Skin of body (tissue), 3 donors: ENCODE measurements at places on chromosomes 1 and 21. TPM values are rescaled to one million over a fixed set of nuclear protein-coding genes. Genes with fewer than 3 reads are reported as not detected.

- DNase-seq: no peak
These were observed 39.6 kb downstream of the VCAM1 start for GRCh38 chr1:100759188-100759587.

- DNase-seq: no peak
These were observed 450.7 kb downstream of the PTPRC start for GRCh38 chr1:199089393-199090122.

GRCh38 chr1:32538887-32539583 is at the start of gene ZBTB8A:
Gene ZBTB8A, plus strand, starts transcription at chr1:32539427. Its CDS starts 53,505 bp downstream, at chr1:32592932.
- peak; percentile 76 for DNase-seq

DNA sequence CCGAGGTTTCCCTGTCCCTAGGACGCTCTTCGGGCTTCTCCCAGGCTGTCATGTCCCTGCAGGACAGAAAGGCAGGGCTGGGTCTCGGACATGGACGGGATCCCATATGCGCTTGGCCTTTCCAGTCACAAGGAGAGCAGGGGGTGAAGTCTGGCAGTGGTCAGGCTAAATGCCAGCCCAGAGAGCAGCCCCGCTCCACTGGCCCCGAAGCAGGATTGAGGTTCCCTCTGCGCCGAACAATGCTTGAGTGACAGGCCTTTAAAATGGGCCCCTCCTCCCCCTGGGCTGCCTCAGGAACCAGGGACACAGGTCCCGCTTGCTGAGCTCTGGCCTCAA is 12.7 kb downstream of the DRAXIN start:
- DNase-seq: no peak

DNA sequence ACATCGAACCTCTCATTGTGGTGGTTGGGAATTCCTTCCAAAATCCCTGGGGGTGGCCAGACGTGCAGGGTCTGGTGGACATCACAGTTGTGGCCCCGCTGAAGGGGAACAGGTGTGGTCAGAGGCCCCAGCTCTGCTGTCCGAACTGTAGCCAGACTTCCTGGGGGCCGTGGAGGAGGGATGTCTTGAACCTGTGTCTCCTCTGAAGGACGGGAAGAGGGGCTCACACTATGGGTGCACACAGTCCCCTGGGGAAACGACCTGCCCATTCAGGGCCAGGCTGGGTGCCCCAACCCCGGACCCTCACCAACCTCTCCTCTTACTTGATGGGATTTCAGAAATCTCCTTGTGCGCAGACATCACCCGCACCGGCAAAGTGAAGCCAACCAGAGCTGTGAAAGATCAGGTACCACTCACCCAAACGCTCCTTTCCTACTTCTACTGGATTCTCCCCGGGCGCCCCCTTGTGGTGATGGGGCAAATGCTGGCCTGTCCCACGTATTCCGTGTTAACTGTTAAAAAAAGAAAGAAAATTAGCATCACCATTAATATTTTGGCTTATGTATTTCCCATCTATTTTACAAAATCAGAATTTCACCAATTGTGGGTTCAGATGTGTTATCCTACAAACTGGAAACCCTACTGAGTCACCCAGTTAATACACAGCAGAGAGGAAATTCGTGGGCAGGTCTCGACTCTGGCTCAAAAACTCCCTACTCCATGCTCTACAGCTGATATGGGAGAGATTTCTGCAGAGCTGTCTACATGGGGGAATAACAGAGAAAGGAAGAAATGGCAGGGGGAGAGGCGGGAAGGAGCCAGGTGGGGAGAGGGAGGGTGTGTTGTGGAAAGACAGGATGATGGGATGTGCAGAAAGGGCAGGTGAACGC is 28.1 kb downstream of the PADI4 start:
- no peak for DNase-seq

DNA sequence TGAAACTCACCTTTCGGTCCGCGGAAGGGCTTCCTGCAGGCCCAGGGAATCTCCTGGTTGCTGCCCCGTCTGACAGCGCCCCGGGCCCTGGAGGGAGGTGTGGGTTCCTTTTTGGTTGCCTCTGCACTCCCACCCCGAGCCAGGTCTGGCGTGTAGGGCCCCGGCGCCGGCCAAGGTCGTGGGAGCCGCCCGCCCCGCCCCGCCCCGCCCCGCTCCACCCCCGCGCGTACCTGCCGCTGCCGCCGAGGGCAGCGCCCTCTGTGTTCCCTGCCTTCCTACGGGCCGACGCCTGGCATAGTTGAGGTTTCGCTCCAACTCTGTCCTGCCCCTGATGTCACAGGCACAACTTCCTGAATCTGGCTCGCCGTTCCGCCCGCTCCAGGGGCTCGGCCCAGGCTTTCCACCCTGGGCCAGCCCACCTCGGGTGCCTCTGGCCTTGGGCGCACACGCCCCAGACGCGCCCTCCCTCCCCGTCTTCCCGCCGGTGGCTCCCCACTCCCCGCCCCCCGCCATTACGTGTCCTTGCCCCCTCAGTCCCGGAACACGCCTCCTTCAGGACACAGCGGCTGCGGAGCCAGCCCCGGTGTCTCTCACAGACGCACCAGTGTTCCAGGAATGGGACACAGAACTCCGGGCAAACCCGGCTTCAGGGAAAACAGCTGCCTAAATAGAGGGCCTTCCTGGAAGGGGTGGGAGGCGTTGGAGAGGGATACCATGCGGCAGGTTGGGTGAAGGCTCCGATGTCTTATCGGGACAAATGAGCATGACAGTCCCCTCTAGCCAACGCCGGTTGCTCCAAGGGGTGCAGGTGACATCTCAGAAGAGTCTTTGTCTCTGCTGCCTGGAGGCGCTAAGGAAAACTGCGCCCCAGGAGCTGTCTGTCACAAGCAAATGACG is at the start of gene KIAA0040:
Gene KIAA0040 (minus strand): TSS at position 147 of the 897 bp plus-strand sequence. CDS start 31,763 bp downstream, outside the sequence.
- DNase-seq: peak; percentile 22

DNA sequence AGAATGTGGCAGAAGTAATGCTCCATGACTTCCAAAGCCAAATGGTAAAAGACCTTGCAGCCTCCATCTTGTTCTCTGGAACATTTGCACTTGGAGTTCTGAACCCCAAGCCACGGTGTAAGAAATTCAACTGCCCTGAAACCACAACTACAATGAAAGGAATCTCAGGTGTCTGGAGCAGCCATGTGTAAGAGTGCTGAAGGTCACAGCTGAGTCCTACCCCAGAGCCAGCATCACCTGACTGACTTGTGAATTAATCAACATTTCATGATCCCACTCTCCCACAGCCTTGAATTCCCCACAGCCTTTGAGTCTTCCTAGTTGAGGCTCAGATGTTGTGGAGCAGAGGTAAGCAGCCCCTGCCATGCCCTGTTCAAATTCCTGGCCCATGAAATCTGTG is 192.8 kb upstream of the CAMK1G start:
- no peak for DNase-seq

DNA sequence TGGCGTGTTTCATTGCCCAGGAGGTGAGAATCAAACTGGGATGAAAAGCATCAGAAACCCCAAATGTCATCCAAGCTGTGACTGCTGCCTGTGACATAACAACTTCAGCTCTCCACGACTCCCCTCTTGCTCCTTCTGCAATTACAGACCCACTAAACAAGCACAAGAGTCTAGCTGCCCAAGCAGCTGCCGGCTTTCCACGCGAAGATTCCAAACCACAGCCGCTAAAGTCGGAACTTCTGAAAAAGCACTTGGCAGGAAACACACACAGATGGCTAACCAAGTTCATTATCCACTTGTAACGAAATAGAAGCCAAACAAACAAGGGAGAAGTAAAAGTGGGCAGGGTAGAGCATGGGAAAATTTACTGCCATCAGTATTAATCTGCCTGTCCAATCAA is 198.1 kb downstream of the SLC35F3 start:
- peak; percentile 52 for DNase-seq

GRCh38 chr1:161335796-161336195 is 21.6 kb downstream of the SDHC start:
- no peak for DNase-seq

DNA sequence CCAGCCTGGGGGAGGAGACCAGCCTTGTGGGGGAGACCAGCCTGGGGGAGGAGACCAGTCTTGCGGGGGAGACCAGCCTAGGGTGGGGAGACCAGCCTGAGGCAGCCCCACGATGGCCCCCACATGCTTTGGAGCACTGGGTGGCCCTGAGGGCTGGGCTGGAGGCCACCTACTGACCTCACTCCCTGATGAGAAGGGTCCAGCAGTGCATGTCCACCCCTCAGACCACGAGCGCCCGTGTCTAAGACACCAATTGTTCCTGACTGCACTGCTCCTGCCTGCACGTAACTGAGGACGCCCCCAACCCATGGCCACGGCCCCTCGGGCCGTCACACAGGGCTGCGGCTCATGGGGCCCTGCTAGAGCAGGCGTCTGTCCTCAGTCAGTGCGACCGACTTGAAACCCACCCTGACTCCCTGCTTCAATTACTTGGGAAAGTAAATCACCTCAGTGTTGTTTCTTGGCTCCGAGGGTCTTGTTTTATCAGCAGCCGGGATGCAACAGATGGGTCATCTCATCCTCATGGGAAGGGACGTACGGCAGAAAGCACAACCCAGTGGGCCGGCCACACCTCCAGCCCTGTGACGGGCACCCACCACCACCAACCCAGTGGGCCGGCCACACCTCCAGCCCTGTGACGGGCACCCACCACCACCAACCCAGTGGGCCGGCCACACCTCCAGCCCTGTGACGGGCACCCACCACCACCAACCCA is at the start of gene SPATC1L:
Gene SPATC1L (minus strand): TSS at position 550 of the 715 bp plus-strand sequence. CDS start 1,643 bp downstream, outside the sequence.
- DNase-seq: peak; percentile 43

DNA sequence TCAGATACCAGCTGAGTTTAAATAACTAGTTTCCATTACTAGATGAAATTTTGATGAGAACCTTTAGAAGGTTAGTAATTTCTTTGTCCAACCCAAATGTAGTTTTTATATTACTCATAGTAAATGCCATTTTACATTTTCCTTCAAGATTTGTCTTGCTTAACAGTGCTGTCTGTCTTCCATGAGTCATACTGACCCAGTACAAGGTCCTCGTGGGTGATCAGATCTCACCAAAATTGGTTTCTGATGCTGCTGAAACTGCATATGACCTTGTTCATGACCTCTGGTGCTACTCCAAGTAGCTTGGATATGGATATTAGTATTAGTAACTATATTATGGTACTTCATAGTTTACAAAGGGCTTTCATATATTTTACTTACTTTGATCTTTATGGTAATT is 207.1 kb downstream of the RYR2 start:
- no peak for DNase-seq

DNA sequence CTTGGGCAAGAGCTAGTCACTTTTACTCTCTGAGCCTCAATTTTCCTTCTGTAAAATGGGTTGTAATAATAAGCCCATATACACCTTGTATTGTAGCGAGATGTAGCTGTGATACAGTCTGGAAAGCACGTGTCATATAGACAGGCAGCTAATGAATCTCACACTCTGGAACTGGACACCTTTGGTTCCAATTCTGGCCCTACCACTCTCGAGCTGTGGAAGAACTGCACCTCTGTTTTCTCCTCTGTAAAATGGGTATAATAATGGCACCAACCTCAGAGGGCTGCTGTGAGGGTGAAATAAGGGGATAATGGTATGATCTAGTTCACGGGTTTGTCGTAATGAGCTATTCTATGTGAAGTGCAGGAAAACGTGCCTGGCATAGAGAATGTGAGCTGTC is 668 bp upstream of the PADI4 start:
- no peak for DNase-seq

DNA sequence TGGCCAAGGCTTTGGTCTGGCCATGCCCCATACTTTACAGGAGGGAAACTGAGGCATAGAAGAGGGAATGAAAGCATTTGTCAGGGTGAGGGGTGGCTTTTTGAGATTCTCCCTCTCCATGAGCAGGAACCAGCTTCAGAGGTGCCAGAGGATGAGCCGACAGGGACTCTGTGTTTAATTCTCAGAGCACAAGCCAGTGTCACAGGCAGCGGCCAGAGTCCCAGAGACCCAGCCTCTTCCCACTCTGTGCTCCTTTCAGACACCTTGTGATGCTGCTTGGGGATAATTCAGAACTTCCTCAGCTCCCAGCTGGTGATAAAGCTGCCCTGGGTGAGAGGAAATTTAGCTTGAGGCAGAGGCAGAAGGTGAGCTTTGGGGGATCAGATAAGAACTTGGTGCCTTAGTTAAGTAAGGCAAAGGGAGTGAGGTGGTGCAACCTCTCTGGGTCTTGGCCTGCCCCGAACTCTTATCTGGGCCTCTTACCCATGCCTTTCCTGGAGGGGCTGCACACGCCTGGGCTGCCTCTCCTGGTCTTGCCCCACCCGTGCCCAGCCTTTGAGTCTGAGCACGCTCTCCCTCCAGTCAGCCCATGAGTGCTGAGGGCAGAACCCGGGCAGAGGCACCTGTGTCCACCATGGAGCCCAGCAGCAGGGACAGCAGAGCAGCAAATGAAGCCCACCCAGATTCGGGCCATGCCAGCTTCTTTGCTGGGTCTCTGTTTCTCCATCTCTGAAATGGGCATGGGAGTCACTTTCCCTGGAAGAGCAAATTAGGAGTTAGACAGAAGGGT is 175.6 kb upstream of the C1orf174 start:
- DNase-seq: no peak

DNA sequence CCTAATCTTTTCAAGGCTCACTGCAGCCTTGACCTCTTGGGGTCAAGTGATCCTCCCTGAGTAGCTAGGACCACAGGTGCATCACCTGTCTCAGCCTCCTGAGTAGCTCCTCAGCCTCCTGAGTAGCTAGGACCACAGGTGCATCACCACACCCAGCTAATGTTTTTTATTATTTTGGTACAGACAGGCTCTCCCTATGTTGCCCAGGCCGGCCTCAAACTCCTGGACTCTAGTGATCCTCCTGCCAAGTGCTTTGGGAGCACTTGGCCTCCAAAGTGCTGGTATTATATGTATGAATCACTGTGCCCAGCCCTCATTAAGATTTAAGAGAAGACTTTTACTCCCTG is 58.5 kb upstream of the S1PR1 start:
- DNase-seq: no peak

GRCh38 chr1:223011505-223011856 is 131.6 kb downstream of the TLR5 start:
- no peak for DNase-seq

- no peak for DNase-seq
These were observed 941 bp upstream of the IFI16 start for GRCh38 chr1:159008744-159009188.

Gene IGSF9
- total RNA-seq: 8.4 TPM

Gene WNT4
- total RNA-seq: 4.2 TPM

Gene HHIPL2
- 0.10 TPM for total RNA-seq

Gene C1QTNF12
- total RNA-seq: 2.5 TPM

Gene TDRD10
- total RNA-seq: 0.69 TPM
